ENCODE measurements at places on chromosomes 16 and 17.

GRCh38 chr17:76824093-76824492 lies 44.1 kb upstream of the MGAT5B start:
- DNase-seq = no peak

DNA sequence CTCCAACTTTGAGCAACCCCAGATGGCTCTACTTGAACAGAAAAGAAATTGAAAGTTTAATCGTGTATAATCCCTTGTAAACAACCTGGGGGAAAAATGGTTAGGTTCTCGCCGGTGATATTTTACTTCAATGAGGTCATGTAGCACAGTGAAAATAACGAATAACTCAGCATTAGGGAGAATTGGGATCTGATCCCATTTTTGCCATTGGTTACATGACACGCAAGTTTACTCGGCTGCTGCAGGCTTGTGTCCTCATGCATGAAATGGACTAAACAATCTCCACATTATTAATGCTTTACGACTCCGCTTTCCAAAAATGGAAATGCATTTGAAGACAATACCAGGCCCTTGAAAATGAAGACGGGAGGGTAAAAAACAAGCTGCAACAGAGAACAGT lies 45.5 kb upstream of the LRRC37A3 start:
- DNase-seq = no peak

DNA sequence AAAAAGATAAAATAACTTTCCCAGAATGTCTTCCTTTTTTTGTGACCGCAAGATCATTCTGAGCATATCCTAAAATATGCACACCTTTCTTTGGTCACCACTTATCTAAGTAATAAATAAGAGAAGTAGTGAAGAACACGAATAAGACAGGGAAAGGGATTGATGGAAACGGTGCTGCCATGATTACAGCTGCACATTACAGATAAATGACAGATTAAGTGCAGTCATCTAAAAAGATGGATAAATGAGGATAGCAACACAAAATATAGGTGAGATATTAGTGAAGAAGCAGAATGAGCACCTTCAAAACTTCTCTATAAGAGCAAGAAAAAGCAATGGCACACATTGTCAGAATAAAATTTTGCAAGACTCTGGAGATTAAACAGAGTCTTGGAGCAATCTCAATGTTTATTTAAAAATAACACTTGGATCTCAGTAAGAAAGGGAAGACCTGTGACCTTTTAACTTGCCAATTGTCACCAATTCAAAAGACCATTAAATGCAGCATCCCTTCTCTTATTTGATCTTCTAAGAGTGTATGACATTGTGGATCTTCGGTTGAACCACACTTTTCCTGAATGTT lies 567.1 kb downstream of the KCNJ2 start:
- no peak for DNase-seq

GRCh38 chr16:3458852-3459361 lies 15.4 kb downstream of the NAA60 start:
- no peak for DNase-seq

DNA sequence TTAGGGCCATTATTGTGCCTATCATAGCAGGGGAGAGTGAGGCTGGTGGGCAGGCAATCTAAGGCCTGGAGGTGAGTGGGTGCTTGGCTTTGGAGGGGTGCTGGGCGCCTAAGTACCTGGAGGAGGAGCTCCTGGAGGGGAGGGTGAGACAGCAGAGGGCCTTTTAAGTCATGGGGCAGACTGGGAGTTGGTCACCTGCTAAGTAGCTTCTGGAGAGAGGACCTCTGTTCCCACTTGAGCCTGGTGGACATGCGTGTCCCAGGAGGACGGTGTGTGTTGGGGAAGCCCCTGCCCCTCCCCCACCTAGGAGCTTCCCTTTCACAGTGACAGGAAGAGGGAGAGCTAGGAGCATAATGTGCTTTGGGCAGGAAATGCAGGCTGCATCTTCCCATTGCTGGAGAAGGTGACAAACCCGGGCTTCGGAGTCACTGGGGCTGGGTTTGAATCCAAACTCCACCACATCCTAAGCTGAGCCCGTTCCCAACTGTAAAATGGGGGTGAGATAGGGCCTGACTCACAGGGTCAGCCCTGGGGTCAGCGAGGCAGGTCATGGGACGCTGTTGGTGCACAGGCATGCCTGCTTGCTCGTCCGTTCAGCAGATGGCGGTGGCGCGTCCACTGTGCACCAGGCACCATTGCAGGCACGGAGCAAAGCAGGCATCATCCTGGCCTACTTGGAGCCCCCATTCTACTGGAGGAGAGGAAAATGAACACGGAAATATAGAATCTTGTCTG lies 37.9 kb downstream of the CMIP start:
- no peak for DNase-seq

DNA sequence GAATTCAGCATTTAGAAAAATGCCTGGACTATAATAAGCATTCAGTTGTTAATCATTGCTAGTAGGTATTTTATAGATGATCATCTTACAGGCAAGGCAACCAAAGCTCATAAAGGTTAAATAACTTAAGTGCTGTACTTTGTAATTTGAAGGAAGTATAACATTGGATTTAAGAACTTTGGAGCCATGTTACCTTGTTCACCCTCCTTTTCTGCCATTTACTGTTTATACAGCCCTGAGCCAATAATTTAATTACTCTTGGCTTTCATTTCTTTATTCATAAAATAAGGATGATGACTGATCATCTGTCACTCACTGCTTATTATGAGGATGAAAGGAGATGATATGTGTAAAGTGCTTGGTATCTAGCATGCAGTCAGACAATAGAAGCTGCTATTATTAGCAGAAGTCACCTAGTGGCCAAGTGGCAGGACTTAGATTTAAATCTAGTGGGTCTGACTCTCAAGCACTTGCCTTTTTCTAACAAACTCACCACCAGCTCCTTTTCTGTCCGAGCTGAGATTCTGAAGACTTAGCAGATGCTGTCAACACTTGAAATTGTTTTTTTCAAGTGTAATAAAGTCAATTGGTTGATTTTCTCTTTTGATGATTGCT lies 18.3 kb upstream of the DDX52 start:
- DNase-seq = no peak

GRCh38 chr16:24969071-24969470 lies 46.1 kb downstream of the ARHGAP17 start:
- no peak for DNase-seq

GRCh38 chr16:19132255-19132654 lies 18.5 kb downstream of the ITPRIPL2 start:
- no peak for DNase-seq

DNA sequence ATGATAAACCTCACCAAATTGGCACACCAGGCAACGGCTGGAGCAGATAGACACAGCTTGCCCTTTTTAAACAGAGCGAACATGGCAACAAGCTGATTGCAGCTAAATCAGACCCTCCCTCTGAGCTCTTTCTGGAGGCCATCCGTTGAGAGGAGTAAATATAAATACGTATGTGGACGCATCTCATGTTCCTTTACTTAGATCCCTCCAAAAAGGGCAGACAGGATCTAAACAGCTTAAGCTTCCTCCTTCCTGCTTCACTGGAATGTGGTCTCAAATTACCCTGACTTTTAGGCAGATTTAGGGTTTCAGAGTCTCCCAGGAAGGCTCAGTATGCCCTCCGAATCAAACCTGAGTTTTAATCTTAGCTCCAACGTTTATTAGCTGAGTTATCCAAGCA lies 204.7 kb upstream of the GOT2 start:
- no peak for DNase-seq

- no peak for DNase-seq
Measured at GRCh38 chr17:81166033-81166492, at the start of gene AATK. Gene AATK, minus strand, starts transcription at chr17:81166221. Its CDS starts 229 bp downstream, at chr17:81165992.

DNA sequence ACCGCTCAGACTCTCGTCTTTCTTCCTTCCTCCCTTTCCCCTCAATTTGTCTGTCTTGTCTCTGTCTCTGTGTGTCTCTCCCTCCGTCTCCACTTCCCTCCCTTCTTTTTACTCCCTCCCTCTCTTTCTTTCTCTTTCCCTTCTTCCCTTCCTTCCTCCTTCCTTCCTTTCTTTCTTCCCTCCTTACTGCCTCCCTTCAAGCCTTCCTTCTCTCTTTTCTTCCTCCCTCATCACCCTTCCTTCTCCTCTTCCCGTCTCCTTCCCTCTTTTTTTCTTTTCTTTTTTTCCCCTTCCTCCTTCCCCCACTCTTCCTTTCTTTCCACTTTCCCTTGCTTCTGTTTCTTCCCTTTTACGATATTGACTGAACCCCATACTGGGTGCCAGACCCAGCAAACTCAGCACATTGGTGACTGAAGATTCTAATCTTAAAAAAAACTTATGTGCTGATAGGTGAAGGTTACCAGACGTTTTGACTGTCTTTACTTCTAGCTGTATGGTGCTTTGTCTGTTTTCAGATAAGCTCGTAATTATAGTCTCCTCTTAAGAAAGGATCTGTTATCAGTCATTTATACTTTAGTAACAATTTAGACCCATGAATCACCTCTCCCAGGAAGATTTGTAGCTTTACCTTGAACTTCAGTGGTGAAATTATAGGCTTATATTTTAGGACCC lies 481 bp upstream of the BRD7 start:
- no peak for DNase-seq

DNA sequence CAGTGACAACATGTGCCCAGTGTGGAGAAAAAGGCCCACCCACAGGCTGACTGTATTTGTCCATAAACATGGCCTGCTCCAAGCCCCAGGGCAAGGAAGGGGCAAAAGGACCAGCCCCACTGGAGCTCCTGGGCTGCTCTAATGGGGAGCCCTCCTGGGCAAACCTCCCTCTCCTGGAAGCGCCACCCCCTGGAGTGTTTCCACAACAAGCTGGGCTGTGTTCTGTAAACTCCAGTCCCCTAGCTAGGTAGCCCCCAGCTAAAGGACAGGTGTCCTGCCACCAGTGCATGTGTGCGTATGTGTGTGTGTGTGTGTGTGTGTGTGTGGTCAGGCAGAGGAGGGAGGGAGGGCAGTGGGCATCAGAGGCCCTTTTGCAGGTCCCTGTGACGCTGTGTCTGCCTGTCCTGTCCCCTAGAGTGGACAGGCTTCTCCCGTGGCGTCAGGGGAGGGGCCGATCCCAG lies 11.3 kb upstream of the STAC2 start:
- no peak for DNase-seq

GRCh38 chr16:48479955-48480354 lies 94.7 kb upstream of the SIAH1 start:
- DNase-seq = no peak

DNA sequence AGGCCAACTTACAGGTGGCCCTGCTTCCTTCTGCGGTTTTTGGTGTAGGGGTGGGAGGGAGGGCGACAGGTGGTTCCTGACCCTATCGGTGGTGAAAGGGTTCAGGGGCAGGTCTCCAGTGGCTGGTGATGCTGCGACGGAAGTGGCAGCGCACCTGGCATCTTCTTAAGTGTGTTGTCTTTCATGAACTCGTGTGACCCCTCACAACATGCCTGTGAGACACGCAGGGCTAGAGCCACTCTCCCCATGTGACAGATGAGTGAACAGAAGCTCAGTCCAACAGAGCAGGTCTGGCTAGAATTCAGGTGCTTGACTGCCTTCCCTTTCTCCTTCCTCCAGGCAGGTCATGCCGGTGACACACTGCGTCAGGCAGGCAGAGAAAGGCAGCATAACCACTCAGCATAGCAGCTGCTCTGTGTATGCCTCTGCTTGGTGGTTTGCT lies 8.0 kb downstream of the TNFAIP1 start:
- no peak for DNase-seq

GRCh38 chr17:16511593-16511992 lies 19.6 kb upstream of the LRRC75A start:
- no peak for DNase-seq

DNA sequence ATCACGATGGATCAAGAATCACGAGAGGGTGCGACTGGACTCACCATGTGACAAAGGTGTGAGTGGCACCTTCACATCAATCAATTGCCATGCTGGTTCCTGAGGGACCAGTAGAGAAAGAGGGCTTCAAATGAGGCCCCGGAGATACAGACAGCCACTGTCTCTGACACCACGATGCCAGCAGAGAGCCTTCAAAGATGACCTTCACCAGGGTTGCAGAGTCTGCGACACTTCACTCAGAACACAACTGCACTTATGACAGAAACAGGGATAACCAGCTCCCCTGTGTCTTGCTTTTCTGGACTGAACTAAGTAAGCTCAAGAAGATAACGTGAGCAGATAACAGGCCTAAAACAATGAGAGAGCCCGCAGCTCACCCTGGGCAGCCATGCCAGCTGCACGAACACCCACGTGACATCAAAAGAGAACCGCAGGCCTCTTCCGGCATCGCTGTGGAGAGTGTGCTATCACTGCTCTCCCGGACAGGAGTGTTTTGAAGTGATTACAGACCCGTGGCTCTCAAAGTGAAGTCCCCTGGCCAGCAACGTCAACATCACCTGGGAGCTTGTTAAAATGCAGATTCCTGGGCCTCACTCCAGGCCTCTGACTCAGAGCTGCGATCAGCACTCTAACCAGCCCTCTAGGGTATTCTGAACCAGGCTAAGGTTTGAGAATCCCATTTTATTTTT lies 36.4 kb downstream of the KLHDC4 start:
- DNase-seq = no peak

GRCh38 chr16:83666449-83666848 lies 141.3 kb upstream of the HSBP1 start:
- DNase-seq = peak; percentile 10

GRCh38 chr16:19666477-19666876 lies 51.5 kb downstream of the KNOP1 start:
- no peak for DNase-seq

GRCh38 chr16:47977802-47978201 lies 178.0 kb downstream of the ABCC12 start:
- no peak for DNase-seq

DNA sequence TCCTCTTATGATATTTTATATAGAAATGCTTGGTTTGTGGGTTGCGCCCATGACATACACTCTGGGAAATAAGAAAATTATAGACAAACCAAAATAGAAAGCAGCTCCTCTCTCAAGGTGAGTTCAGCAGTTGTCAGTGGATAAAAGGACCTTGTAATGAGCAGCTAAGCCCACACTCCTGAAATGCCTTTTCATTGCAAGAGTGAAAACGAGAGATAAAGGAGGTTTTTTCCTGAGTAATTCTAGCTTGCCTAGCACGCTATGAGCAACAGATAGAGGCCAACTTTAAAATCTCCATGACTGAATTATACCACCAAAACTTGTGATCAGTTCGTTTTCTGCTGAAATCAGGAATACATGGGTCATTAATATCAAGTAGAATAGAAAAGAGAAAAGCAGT lies 261.8 kb upstream of the CACNG5 start:
- no peak for DNase-seq

GRCh38 chr16:27315333-27316037 lies 1.7 kb downstream of the IL4R start:
- DNase-seq = no peak

GRCh38 chr17:61440697-61441096 lies 11.5 kb upstream of the TBX4 start:
- DNase-seq = no peak

DNA sequence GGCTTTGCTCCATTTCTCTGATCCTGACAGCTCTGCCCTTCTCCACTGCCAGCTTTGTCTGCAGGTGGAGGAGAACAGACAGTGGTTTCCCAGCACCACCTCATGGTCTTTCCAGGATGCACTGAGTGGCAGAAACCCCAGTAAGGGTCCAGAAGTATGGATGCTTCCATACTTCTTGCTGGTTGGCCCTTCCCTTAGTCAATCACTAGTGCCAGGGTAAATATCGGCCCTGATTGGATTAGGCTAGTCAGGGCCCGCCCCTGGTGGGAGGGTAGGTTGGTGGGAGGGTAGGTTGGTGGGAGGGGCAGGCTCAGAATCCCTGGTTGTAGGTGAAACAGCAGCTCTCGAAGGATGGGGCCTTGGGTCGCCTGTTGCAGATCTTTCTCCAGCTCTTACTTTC lies 10.2 kb downstream of the RNF213 start:
- DNase-seq = no peak

Measured in osteocyte (in vitro differentiated cells).